ENCODE measurements at places on chromosomes 4 and X.

GRCh38 chrX:7789200-7789599 is 53.8 kb upstream of the VCX start:
- DNase-seq = no peak
- H3K27ac ChIP-seq = no peak overlapping the region
- H3K4me1 ChIP-seq = no peaks in the 10 kb centered on the region
- H3K4me3 ChIP-seq = no peak overlapping the region

- H3K27me3 ChIP-seq = no peaks in the 10 kb centered on the region
- no peak for DNase-seq
- no peak overlapping the region for H3K27ac ChIP-seq
These were observed 411.1 kb downstream of the TRIML1 start for GRCh38 chr4:188550296-188550695.

DNA sequence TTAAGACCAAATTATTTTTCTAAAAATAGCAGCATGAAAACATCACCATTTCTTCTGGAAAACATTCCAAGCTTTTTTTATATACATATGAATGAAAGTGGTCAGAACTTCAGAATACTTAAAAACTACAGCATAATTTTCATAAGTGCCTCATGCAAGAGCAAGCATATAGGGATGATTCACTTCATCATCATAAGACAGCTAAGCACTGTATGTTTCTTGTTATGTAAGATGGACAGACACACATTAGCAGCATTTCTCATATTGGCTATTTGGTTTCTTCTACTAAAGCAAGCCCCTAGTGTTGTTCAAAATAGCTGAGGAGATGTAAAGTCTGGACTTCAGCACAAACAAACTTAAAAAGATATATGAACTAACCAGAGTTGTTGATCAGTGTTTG is 213.1 kb upstream of the NOCT start:
- peaks cover 28% of the 10 kb centered on the region for H3K27me3 ChIP-seq
- no peak overlapping the region for H3K27ac ChIP-seq
- H3K36me3 ChIP-seq = no peaks in the 10 kb centered on the region

- no peak overlapping the region for H3K4me3 ChIP-seq
- no peak for DNase-seq
- H3K27ac ChIP-seq = no peak overlapping the region
- H3K27me3 ChIP-seq = no peaks in the 10 kb centered on the region
- no peaks in the 10 kb centered on the region for H3K36me3 ChIP-seq
These were observed 2.5 kb downstream of the TENM3 start for GRCh38 chr4:182245541-182246215.

DNA sequence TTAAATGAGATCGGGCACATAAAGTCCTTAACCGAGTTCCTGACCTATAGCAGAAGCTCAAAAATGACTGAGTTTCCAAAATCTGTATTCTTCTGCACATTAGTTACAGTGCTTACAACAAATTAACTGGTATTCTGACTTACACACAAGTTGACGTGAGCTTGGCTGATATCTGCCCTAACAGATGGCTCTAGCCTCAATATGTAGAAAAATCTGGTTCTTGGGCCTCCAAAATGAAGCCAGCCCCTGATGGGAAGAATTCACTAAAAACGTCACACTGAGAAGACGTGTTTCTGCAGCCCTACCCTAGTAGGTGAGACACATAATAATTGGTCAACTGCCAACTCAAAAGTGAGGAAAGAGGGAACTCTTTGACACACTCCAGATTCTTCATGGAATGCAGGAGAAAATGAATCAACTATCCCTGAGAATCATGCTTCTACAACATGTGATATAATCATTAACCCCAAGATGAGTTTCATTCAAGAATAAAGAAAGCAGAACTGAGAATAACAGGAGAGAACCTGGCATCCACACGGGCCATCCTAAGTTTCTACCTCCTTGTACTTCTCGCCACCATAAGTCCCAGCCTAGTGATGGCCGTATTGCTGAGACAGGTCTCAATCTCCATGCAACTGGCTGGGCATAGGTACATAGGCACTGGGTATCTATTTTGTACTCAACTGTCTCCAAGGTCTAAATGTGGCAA is 8.2 kb downstream of the STX18 start:
- H3K36me3 ChIP-seq = peaks cover 26% of the 10 kb centered on the region
- no peaks in the 10 kb centered on the region for H3K27me3 ChIP-seq
- H3K27ac ChIP-seq = no peak overlapping the region
- peaks cover 36% of the 10 kb centered on the region for H3K4me1 ChIP-seq
- no peak overlapping the region for H3K4me3 ChIP-seq

GRCh38 chr4:189787216-189788031 is 153.2 kb upstream of the FRG1 start:
- no peaks in the 10 kb centered on the region for H3K36me3 ChIP-seq
- peaks cover 7% of the 10 kb centered on the region for H3K27me3 ChIP-seq
- no peak for DNase-seq
- H3K27ac ChIP-seq = no peak overlapping the region
- H3K4me1 ChIP-seq = no peaks in the 10 kb centered on the region

GRCh38 chr4:76498550-76498949 is 63.5 kb downstream of the SHROOM3 start:
- no peak overlapping the region for H3K27ac ChIP-seq
- H3K27me3 ChIP-seq = peaks cover 15% of the 10 kb centered on the region
- no peak overlapping the region for H3K4me3 ChIP-seq
- no peaks in the 10 kb centered on the region for H3K36me3 ChIP-seq

GRCh38 chrX:149456476-149457245 is 48.4 kb downstream of the IDS start:
- H3K4me3 ChIP-seq = no peak overlapping the region
- H3K27ac ChIP-seq = no peak overlapping the region
- peaks cover 56% of the 10 kb centered on the region for H3K27me3 ChIP-seq
- H3K36me3 ChIP-seq = no peaks in the 10 kb centered on the region
